ENCODE measurements at places on chromosomes 4 and X.

DNA sequence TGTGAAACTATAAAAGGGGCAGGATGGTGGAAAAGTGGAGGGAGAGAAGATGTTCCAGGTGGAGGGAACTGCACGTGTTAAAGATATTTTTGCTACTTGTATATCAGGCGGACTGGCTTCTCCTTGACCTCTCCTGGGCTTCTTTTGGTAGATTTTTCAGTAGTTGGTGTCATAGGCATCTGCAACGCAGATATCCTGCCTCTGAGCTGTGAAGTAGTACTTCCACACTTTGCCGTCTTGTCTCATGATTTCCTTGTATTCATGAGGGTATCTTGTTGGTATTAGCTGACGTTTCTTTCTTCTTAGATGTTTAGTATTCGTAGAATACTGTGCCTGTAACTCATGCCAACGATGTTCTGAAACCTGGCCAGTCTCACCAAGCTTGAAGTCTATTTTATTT is 81.0 kb downstream of the WWC2 start:
- no peak for DNase-seq

DNA sequence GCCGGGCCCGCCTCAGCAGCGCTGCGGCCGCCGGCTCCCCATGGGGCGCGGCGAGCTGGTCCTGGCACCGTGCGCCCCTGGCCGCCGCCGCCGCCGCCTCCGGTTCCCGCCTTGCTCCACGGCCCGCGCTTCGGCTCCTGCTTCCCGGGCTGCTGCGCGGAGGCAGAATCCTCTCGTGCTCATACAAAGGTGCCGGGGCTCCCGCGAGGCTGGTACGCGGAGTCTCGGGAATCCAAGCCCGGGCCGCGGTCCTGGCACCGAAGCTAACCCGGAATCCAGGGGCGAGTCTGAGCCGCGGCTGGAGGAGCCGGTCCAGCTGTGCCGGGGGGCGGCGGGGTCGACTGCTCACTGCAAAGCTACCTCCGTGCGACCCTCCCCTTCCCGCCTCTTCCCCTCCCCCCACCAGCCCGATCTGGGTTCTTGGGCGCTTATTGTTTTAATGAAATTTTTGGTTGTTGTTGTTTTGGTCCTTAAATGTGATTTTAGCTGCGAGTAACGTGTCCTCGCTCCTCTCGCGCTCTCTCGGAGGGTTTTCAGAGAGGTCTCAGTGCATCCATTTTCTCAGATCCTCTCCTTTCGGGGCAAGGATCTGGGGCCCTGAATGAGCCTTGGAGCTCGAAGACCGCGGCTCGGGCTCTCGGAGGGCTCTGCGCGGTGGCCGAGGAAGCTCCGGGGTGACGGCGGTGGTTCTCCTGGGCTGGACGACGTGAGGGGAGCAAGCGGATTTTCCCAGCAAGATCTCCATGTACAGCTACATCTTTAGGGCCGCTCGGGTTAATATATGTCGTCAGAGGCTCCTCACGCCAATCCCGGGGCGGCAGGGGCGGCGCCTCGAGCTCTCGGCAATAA is at the start of gene HAND2:
HAND2 (minus strand) TSS at position 753 of the 849 bp plus-strand sequence. CDS start 940 bp downstream, outside the sequence.
- no peak for DNase-seq

- DNase-seq = peak; percentile 51
Observed at GRCh38 chr4:15754323-15754722, 23.8 kb upstream of the CD38 start.

GRCh38 chr4:154004016-154004415 is 215.1 kb upstream of the SFRP2 start:
- no peak for DNase-seq

DNA sequence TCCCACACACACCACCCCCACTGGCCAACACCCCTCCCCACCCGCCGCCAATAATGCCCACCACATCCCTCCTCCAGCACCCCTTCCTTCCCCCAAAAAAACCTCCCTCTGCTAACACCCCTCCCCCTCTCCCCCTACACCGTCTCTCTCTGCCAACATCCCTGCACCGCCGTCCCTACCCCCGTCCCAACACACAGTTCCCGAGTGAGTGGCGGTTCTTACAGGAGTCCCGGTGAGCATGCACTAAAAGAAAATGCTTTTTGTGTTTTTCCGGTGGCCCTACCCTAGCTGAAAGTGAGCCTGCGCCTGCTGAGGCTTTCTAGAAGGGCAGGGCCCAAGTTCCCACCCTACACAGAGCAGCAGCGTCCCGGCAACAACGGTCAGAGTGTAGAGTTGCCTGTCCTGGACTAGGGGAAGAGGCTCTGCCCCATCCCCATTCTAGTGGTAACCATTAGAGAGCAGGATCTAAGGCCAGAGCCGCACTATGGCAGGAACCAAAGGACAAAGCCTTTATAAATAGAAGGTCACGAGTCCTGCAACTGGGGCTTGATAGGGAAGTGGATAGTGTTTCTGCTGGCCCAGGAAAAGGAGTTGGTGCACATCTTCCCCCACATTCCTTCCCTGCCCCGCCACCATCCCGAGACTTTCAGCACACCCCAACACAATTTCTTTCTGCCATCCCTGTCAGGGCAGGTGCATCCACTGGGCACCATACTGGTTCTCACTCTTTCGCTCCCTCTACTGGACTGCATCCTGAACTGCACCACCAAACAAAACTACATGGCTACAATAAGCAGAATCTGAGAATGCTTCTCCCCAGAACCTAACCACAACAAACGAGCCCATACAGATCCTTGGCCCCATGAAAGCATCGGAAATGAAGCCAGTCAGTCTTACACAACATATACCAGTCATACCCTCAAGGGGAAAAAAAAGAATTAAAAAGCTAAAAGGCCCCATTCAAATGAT is 78.1 kb upstream of the PAGE3 start:
- DNase-seq = peak; percentile 31

GRCh38 chrX:400258-400657 is 13.6 kb upstream of the PPP2R3B start:
- DNase-seq = no peak

GRCh38 chr4:147548256-147548655 is 67.4 kb downstream of the EDNRA start:
- no peak for DNase-seq

- DNase-seq = no peak
Observed at GRCh38 chr4:98612318-98613250, 45.8 kb downstream of the TSPAN5 start.

DNA sequence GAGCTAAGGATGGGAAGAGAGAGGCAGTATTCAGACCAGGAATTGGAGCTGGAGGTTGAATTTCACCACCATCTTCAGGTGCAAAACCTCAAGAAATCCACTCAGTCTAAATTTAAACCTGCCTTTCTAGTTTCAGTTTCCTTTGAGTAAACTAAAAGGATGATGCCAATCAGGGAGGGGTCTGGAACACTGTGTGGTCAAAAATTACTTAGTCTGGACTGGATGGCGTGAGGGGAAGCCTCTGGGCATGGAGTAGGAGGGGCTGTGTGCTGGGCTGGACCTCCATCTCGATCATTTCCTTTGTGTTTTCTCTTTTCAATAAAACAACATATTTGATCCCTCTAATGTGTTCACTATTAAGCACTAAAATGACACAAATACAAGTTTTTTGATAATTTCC is 120.1 kb downstream of the GC start:
- no peak for DNase-seq

- no peak for DNase-seq
Observed at GRCh38 chrX:38770152-38770551, 31.1 kb upstream of the MID1IP1 start.

DNA sequence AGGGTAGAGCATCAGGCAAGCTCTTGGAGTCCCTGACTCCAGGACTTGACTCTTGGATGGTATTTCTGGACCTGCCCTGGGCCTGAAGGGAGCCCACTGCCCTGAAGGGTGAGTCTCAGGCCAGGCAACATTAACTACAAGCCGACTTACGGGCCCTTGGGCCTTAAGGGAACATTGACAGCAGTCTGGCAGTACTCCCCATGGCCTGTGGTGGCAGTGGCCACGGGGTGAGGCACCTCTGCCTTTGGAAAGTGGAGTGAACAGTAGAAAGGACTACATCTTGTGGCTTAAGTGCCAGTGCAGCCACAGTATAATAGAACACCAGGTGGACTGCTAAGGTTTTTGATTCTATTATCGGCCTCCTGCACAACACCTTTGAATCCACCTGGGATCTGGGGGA is 36.3 kb downstream of the SH3BGRL start:
- DNase-seq = no peak

- DNase-seq = no peak
Observed at GRCh38 chr4:68658672-68659071, 11.8 kb downstream of the UGT2B15 start.

- DNase-seq = no peak
Observed at GRCh38 chr4:15674046-15674445, 7.6 kb upstream of the FAM200B start.

- no peak for DNase-seq
Observed at GRCh38 chrX:74779175-74779574, 146.1 kb downstream of the NEXMIF start.

GRCh38 chrX:78619834-78620233 is 39.3 kb downstream of the RTL3 start:
- no peak for DNase-seq

DNA sequence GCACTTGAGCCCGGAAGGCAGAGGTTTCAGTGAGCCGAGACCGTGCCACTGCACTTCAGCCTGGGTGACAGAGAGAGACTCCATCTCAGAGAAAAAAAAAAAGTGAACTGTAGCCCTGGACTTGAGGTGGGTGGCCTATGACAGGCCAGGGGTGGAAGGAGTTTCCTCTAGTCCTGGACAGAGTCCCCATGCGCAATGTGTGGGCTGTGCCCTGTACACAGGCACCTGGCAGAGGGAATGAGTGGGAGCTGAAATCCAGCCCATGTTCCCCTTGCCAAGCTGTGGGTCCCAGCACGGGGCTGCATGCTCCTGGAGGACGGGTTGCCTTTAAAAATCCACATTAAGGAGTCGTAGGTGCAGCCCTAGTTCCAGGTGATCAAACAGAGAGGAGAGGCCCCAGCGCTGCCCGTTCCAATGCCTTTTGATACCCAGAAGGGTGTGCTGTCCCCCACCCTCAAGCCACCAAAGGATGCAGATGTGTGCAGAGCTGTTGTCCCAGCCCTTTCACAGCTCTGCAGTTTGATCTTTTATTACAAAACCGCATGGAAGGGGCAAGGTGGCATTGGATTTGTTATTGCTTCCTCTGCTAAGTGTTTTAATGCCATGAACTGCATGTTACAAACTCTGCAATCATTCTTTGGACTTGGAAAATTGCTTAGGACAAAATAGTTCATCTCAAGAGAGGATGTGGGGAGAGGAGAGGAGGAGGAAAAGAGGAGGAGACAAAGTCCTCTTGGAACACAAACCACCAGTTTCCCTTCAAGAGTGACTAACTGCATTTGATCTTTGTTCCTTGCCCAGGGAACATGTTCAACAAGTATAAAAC is 38.0 kb upstream of the PDK3 start:
- no peak for DNase-seq

- no peak for DNase-seq
Observed at GRCh38 chrX:72107320-72107719, 24.4 kb downstream of the RTL5 start.
